ENCODE measurements at places on chromosomes 6 and 20.

- no peak for DNase-seq
Measured at GRCh38 chr6:140134224-140134623, 759.8 kb upstream of the CITED2 start.

DNA sequence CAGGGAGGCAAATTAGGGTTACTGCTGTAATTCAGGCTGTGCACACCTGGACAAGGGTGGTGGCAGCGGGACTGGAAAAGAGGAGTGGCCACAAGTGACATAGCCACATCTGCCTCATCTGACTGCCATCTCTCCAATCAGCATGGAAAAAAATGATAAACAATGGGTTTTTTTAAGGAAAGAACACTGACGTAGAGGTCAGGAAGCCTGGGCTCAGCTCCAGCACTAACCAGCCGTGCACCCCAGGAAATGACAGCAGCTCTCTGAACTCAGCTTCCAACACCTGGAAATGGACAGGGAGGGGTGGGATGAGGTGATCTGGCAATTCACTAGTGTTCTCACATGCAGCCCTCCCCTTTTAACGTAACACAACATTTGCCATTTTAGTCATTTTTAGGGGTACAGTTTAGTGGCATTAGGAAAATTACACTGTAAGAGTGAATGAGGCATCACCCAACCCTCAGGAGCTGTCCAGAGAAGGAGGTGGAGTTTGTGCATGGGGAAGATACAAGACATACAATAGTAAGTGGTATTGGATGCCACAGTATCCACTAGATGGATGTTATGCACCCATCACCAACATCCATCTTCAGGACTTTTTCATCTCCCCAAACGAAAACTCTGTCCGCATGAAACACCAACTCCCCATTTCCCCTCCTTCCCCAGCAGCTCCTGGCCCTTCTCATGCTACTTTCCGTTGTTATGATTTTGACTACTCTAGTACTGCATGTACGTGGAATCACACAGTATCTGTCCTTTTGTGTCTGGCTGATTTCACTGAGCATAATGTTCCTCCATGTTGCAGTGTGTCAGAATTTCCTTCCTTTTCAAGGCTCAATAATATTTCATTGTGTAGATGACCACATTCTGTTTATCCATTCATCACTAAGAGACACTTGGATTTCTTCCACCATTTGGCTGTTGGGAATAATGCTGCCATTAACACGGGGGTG lies 215.5 kb upstream of the ECI2 start:
- no peak for DNase-seq

GRCh38 chr20:38242848-38243708 lies 17.5 kb downstream of the KIAA1755 start:
- peak; percentile 37 for DNase-seq

DNA sequence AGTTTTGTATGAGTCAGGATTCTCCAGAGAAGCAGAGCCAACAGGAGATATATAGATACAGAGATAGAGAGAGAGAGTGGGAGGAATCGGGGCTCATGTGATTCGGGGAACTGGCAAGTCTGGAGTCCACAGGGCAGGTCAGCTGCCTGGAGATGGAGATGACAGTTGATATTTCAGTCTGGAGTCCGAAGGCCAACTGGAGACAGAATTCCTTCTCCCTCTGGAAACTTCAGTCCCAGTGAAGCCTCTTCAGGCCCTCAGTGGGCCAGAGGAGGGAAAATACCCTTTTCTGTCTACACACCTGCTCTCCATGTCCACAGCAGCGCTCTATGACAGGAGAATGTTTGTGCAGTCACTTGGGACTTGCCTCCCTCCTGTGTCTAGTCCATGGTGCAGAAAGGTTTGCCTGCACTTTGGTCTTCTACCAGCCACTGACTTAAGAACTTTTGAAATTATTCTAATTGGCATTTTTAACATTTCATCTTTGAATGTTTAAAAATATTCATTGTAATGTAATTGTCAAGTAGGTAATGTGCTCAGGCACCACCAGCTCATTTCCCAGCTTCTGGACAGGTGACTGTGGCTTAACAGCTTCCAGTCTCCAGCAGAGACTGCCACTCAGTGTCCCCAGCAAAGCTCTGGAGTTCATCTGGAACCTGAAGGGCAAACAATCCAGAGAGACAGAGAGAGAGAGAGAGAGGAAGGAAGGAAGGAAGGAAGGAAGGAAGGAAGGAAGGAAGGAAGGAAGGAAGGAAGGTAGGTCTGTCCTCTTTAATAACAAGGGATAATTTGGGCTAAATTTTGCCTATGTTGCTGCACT lies 43.8 kb upstream of the AFDN start:
- no peak for DNase-seq

DNA sequence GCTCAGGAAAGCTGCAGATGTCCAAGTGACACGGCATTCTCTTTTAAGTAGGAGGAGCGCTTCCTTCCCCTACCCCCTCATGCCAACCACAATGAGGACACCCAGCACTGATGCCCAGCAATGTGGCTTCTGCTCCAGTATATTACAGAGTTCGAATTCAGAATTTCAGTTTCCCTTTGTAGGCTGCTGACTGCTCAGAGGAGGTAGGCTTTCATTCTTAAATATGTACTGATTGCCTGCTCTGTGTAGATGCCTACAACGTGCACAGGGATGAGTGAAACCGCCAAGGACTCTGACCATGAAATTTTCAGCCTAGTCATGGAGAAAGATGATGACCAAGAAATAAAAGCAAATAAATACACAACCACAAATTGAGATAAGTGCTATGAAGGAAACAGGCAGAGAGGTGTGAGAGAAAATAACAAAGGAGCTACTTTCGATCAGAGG lies 50.9 kb upstream of the TNFAIP3 start:
- no peak for DNase-seq

DNA sequence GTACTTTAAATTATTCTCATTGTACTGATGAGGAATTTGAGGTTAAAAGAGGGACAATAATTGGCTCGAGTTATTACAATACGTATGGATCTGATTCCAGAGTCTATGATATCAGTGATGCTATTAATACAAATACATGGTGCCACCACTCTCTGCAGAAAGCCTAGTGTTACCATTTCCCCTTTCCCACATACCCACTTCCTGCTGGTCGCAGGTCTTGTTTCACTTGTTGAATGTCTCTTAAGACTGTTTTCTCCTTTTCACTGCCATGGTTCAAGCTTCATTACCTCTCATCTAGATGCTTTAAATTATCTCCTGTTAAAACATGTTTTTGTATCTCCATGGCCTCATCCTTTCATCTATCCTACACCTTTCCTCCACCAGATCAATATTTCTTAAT lies 62.0 kb downstream of the FHL5 start:
- no peak for DNase-seq

DNA sequence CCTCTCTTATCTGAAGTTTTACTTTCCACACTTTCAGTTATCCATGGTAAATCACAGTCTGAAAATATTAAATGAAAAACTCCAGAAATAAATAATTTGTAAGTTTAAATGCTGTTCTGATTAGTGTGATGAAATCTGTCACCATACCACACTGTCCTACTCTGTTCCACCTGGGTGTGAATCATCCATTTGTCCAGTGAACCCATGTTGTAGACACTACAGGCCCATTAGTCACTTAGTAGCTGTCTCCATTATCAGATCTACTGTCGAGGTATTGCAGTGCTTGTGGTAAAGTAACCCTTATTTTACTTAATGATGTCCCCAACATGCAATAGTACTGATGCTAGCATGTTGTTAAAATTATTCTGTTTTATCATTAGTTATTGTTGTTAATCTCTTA lies 29.2 kb upstream of the MMS22L start:
- no peak for DNase-seq

GRCh38 chr6:14652536-14652935 lies 535.0 kb downstream of the CD83 start:
- DNase-seq: no peak

Measured in stimulated activated CD4-positive, alpha-beta T cell treated with anti-CD3 and anti-CD28 coated beads, Interleukin-1b, Interleukin-23, amount 100 ng/mL, for 48 hours (primary cell).